ENCODE measurements at places on chromosomes 4 and X.

- DNase-seq, result no peak
These were observed 56.0 kb downstream of the ACOX3 start for GRCh38 chr4:8384397-8385060.

DNA sequence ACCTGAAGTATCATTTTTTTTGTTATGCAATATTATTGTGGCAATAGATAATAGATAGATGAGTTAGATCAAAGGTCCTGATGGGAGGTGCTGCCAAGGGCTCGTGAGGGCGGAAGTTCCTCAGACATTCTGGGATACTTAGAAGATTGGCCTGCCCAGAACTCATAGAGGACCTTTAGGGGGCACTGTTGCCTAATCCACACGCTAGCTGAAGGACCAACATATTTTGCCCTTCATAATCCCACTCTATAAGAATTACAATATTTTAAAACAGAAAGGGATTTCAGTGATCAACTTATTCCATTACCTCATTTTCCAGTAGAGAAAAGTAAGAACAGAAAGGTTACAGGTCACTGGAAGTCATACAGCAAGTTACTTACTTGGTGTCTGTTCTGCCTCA is 22.9 kb upstream of the COX7B2 start:
- DNase-seq, result no peak

DNA sequence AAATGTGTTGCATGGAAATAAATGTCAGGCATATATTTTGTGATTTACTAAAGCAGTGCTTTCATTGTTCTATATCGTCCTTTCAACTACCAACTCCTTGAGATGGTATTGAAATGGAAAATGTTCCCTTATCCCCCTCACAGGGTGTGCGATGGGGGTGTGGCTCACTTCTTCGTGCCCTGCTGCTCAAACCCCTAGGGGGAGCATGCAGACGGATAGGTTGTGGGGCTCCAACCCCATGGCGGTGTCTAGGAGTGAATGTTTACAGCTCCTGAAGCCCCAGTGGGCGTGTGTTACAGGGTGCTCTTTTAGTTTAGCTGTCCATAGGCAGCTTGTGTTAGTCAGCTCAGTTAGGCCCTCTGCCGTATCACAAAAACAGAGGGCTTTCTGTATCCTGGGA is 287.7 kb upstream of the EMCN start:
- no peak for DNase-seq

DNA sequence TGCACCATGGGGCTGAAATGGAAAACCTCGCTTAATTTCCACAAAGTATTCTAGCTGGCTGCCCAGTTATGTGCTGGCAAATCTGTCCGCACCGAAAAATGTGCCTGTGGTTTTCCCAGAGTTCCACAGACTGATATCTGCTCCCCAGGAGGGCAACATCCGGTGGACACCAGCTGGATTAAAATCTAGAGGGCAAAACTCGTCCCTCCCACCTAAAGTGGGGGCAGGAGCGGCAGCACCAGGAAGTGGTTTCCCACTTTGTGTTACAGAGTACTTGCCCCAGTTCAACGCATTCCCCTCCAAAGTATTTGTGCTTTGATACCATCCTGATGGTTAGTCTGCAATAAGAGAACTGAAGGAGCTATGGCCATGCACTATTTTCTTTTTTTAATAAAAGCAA is 187.6 kb downstream of the TSPAN5 start:
- DNase-seq, result no peak

DNA sequence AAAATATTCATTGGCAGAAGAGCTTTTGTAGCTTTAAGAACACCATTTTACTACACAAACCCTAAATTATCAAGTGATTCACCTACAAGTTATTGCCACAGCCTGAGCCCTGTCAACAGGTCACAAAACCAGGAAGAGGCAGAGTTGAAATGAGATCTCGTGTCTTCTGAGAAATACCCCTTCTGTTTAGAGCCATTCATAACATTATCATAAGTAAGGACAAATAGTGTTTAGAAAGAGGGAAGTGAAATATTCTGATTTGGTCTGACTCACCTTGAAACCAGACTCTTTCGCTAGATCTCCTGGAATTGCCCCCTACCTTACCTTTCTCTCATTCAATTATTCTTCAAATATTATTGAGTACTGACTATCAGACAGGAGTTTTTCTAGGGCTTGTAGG is 5.9 kb downstream of the ETDB start:
- DNase-seq, result no peak

DNA sequence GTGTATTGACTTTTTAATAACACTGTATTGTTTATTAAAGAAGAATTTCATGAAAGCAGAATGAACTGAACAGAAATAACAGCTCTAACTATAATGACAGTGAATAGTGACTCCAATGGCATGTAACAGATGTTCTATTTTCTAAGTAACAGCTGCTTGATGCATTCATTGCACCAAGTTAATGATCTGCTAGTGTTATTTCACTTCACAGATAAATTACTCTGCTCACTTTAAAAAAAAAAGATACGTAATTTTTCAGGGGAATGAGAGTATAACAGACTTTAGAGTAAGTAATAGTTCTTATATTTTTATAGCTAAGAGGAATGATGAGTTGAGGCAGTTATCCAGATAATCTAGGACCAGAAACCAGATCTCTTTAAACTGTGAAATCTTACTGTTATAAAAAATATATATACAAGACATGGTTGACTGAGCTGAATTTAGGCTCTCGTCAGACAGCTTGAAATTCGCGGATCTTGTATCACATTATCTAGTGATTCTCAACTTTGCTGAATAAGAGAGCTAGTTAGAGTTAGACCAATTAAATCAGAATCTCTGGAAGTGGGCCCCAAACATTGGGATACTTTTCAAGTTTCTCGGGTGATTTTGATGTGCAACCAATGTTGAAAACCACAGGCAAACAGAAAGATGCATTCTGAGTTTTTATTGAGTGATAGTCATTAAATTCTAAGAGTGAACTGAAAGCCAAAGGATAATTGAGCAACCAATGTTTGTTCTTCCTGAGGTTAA is 840.7 kb downstream of the DMD start:
- no peak for DNase-seq

DNA sequence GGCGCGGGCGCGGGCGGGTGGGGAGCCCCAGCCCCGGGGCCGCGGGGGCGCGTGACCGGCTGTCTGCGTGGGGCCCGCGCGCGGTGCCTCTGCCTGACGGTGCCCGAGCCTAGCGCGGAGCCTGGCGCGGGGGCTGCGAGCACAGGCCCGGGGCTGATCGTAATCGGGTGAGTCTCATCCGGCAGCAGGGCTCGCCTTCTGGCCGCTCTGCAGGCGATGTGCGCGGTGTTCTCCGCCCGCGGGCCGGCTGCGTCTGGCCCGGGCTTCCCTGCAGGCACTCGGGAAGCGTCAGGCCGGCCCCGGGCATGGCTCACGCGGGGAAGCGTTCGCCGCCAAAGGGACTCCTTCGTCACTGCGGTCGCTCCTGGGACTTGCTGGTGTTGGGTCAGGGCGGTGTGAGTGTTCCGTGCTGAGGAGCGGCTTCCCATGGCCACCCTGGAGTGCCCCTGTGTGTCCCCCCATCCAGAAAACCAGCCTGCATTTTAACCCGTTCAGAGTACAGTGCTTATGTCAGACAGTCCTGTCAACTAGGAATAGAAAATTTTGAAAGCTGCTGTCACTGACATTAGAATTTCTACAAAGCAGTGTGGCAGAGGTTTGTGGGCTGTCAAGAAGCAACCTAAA is 40.6 kb downstream of the FAM149A start:
- no peak for DNase-seq

DNA sequence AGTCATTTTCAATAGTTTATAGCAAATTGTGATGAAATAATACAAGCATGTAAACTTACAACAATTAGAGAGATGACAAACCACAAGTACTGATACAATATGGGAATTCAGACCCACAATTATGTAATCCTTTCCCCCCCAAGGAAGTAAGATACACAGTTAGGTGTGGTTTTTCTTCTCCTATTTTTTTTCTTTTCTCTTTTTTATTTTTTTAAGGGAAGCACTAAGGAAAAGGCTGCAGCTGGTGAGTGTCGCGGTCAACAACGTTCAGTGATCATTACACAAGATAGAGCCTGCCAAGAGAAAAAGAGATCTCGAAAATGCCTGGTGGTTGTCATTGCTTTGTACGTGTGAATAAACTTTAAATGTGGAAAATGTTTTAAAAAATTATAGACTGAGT is 9.8 kb downstream of the NDNF start:
- no peak for DNase-seq

- no peak for DNase-seq
These were observed 5.4 kb upstream of the ADH1C start for GRCh38 chr4:99357948-99358347.

- DNase-seq, result no peak
These were observed 6.8 kb upstream of the FGF2 start for GRCh38 chr4:122819708-122820449.

GRCh38 chr4:101292901-101293300 is 54.4 kb downstream of the PPP3CA start:
- no peak for DNase-seq

GRCh38 chr4:7108046-7108625 is 40.3 kb upstream of the GRPEL1 start:
- DNase-seq, result no peak

- no peak for DNase-seq
These were observed 758.2 kb upstream of the INTU start for GRCh38 chr4:126874533-126874932.

DNA sequence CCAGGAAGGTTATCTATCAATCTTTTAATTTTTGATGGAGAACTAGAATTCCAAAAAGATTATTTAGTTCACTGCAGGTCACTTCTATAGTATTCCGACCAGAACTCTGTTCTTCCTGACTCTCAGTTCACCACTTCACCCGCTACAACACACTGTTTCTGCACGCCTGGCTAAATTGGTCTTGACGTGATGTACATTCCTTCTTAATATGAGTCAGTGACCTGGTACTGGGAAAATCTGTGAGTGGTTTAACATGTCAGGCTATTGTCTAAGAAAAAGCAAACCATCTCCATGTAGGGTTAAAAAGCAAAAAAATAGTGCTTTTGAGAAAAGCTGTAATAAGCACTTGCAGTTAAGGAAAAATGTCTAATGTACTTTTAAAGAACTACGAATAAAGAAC is 120.4 kb downstream of the NDST3 start:
- DNase-seq, result no peak

GRCh38 chrX:49977319-49978090 is 55.1 kb downstream of the CLCN5 start:
- DNase-seq, result no peak

GRCh38 chrX:101676571-101676970 is 16.9 kb upstream of the ARMCX2 start:
- DNase-seq, result no peak

- DNase-seq, result no peak
These were observed at the start of gene HTRA3 for GRCh38 chr4:8269535-8270417. Gene HTRA3, plus strand, starts transcription at chr4:8269754. Its CDS starts 215 bp downstream, at chr4:8269969.

DNA sequence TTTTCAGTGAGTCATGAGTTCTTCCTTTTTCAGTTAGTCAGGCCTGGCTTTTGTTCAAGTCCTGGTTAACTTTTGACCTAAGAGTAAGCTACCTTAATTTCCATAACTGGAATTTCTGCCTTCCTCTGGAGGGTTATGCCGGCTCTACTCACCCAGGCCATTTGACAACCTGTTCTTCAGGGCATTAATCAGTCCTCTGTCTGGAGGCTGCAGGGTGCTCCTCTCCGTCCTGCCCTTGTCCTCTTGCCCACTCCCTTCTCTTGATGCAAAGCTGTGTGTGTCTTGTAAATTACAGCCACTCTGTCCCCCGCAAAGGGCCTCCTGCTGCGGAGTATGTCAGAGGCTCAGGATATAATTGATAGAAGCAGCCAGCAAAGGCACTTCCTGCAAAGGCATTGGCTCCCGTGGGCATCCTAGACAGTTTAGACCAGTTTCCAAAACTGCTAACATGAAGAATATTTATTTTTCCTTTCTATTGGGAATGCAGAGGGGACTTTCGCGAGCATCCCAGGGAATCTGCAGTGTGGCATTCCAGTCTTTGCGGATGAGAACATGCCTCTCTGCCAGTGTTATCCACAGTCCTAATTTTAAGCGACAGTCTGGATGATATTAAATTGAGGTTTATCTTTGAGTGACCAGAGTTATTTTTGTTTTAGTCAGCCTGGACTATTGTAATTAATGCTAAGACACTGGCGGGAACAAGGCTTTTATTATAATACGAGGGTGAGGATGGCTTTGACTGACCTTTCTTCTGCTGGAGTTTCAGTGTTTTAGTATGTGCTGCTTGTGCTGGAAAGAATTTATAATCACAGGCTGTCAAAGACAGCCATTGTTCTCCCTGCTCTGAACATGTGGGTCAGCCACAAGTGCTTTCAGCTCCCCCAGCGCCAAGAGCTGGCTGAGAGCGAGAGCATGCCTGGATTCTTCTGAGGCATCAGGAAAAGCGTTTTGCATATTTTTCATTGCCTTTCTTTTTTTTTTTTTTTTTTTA is 74.2 kb downstream of the LIMCH1 start:
- no peak for DNase-seq

DNA sequence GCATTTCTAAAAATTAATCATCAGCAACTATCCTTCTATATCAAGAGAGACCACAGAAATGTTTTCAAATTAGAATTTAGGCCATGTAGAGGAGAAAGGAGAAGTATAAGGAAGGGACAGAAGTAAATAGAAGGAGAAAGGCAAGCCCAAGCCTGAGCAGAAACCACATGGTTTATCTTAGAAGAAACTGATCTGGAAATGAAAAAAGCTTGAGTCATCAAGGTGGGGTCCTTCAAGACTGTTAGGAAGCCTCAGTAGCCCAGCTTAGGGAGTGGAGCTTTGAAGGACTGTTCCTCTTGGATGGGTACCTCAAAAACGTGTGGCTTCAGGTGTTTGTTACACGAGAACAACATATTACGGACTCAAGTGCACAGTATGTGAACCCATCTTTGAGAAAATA is 4.5 kb downstream of the BMX start:
- DNase-seq, result no peak

- DNase-seq, result no peak
These were observed 26.8 kb downstream of the TRMT2B start for GRCh38 chrX:101025126-101025525.

DNA sequence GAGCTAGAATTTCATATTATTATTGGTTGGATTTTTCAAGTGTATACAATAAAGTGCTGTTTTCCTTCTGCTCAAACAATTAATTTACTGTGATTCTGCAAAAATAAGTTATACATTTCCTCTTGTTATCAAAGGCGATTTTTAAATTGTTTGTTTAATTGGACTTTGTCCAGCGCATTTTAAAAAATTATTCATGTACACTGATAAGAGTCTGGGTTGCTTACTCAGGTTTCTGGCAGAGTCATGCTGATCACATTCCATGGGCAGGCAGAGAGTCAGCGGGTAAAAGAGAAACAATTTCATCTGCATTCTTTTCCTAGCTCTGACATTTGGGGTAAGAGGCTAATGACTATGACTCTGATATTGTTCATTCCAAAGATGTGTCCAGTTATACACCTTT is 8.9 kb downstream of the FAT4 start:
- DNase-seq, result no peak

DNA sequence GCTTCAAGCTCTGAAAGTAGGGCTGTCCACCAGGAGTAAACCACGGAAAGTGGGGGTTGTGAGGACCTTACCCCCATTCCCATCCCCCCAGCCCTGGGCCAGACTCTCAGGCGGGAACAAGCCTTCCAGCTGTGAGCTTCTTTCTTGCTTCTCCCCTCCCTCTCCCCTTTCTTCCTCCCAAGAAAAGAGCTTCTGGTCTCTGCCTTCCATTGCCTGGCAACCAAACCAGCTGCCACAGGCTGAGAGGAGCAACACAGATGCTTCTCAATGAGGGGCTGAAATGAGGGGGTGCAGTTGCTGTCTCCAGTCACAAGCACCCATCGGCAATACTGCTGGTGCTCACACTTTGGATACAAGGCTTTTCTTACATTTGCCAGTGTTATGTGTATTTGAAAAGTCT is 72.5 kb downstream of the SLC16A2 start:
- DNase-seq, result no peak

- DNase-seq, result no peak
These were observed 1822.2 kb downstream of the STIM2 start for GRCh38 chr4:28682847-28683246.
